ENCODE measurements at places on chromosomes 5 and 9. TPM values are rescaled to one million over a fixed set of nuclear protein-coding genes. Genes with fewer than 3 reads are reported as not detected.

The NREP gene
- total RNA-seq = 3.6 TPM

The ANKRD34B gene
- not detected for total RNA-seq

GRCh38 chr9:73216100-73216499, 64.4 kb downstream of the ANXA1 start:
- H3K4me1 ChIP-seq = no peaks in the 10 kb centered on the region
- H3K36me3 ChIP-seq = no peaks in the 10 kb centered on the region
- no peak overlapping the region for H3K4me3 ChIP-seq
- no peak for DNase-seq
- no peaks in the 10 kb centered on the region for H3K27me3 ChIP-seq

- H3K36me3 ChIP-seq = no peaks in the 10 kb centered on the region
- H3K4me1 ChIP-seq = no peaks in the 10 kb centered on the region
- H3K4me3 ChIP-seq = no peak overlapping the region
- DNase-seq = no peak
- H3K27me3 ChIP-seq = no peaks in the 10 kb centered on the region
Observed at GRCh38 chr5:120017513-120017912, 388.2 kb downstream of the FAM170A start.

GRCh38 chr5:37859805-37860204, 20.0 kb upstream of the GDNF start:
- no peaks in the 10 kb centered on the region for H3K36me3 ChIP-seq
- no peaks in the 10 kb centered on the region for H3K27me3 ChIP-seq
- H3K4me1 ChIP-seq = no peaks in the 10 kb centered on the region
- no peak for DNase-seq
- no peak overlapping the region for H3K4me3 ChIP-seq

DNA sequence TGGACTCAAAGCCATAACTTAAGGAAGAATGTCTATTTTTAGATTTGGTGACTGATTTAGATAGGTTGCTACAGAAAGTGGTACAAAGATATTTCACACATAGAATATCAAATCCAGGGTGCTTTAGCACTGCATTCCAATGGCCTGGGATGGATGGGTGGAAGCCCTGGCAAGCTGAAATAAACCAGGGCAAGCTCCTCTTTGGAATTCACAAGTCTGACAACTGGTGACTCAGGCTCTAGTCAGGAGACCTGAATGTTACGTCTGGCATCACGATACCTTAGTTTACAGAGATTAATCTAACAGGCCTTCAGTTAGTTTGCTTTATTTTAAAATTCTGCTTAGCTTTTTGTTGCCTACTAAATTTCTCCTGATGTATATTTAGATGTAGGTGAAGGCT, 144.0 kb downstream of the TMC1 start:
- H3K4me3 ChIP-seq = no peak overlapping the region
- H3K27me3 ChIP-seq = no peaks in the 10 kb centered on the region
- H3K27ac ChIP-seq = no peak overlapping the region
- no peaks in the 10 kb centered on the region for H3K4me1 ChIP-seq

GRCh38 chr5:122107016-122107415, 22.3 kb upstream of the ZNF474 start:
- H3K36me3 ChIP-seq = no peaks in the 10 kb centered on the region
- no peak for DNase-seq
- no peaks in the 10 kb centered on the region for H3K4me1 ChIP-seq
- no peak overlapping the region for H3K27ac ChIP-seq

Measured in CD8-positive, alpha-beta memory T cell (primary cell).